ENCODE measurements at places on chromosomes 5 and 9.

- DNase-seq = no peak
These were observed 1.7 kb upstream of the AGTPBP1 start for GRCh38 chr9:85743275-85744128.

DNA sequence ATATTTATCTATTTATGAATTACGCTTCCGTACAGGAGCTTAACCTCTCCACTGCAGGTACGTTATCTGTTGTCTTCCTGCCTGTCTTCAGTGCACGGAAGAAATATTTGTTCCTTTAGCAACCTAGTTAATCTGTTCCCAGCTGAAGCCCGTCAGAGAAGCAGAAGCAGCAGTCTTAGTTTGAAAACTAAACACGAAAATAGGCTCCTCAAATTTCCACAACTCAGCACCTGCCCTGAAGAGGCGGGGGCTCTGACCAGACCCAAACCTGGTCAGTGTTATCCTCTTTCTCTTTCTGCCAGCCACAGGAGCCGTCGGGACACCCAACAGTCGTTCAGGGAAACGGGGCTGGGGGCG lies 462 bp downstream of the NUDCD2 start:
- DNase-seq = no peak

- no peak for DNase-seq
These were observed 62.8 kb downstream of the GABRB2 start for GRCh38 chr5:161483721-161484120.

DNA sequence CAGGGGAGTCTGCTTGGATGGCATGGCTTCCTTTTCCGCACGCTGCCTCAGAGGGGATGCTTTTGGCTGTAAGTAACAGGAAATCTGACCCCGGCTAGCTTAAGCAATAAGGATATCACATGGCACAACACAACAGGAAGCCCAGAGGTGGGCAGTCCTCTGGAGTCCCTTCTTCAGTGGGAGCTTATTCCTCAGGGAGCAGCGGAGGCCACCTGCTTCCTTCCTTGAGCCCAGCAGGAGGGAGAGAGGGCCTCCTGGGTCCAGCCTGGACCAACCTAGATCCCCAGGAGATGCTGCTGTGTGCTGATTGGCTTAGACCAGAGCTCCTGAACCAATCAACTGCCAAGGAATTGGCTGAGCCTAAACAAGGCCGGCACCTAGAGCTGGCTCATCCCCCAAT lies 66.3 kb downstream of the C9orf50 start:
- no peak for DNase-seq

DNA sequence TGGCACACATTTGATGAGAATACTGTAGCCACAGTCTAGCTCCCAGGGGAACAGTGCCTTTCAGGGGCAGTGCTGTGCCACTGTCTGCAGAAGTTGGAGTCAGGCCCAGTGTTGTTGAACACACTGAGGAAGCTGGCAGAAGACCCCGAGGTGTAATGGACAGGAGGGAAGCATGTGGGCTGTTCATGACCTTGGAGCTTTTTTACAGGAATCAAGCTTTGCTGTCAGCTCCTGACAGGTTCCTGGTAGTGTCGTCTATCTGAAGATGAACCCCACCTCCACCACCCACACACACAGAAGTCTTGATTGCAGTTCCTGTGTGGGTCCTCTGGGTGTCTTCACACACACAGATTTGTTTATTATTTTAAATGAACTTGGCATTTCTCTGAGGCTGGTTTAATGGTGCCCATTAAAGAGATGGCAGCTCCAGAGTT lies 40.3 kb upstream of the TNFAIP8 start:
- peak; percentile 25 for DNase-seq

DNA sequence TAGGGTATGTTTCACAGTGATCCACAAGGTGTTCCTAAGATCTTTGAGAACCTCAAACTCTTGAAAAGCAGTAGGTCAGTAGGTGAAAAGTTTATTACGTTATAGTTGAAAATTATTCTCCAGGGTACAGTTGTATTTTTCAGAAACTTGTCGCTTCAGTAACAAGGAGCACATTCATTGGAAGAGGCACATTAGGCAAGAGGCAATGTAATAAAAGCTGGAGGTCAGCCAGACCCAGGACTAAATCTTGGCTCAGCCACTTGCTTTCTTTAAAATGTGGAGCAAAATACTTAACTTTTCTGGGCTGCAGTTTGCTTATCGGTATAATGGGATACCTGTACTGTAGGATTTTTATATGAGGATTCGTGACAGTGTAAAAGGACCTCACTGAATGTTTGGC lies 45.6 kb downstream of the TLE4 start:
- no peak for DNase-seq

DNA sequence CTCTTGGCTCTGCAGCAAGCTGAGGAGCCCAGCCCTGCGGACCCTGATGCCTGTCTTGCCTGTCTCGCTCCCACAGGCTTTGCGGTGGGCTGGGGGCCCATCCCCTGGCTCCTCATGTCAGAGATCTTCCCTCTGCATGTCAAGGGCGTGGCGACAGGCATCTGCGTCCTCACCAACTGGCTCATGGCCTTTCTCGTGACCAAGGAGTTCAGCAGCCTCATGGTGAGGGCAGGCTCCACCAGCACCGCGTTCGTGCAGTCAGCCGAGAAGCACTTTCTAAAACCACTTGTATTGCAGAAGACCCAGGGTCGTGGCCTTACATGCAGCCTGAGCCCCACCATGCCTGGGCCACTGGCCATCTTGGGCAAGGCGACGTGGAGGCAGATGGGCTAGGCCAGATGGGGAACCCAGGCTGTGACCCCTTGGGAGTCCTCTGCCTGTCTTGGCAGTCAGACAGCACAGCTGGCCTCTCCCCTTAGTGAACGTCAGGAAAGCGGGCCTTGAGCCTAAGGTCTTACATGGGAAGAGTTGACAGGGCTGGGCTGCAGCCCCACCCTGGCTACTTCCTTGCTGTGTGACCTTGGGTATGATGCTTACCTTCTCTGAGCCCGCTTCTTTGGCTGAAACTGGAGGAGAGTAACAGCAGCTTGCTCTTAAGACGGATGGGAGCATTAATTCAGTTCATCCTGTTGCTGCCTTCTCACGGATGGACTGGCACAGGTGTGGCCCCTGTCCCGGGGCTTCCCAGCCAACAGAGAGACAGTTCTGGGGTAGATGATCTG lies 8.6 kb downstream of the SLC2A8 start:
- no peak for DNase-seq

DNA sequence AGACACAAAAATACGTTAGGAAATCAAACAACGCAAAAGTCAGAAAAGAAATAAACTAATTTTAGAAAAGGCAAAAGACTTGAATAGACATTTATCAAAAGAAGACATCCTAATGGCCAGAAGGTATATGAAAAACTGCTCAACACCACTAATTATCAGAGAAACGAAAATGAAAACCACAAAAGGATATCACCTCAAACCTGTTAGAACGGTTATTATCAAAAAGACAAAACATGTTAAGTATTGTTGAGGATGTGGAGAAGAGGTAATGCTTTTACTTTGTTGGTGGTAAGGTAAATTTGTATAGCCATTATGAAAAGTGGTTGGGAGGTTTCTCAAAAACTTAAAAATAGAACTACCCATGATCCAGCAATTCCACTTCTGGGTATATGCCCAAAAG lies 230.0 kb upstream of the RGMB start:
- no peak for DNase-seq

- DNase-seq = no peak
These were observed 157.5 kb upstream of the CCDC152 start for GRCh38 chr5:42599106-42599505.

DNA sequence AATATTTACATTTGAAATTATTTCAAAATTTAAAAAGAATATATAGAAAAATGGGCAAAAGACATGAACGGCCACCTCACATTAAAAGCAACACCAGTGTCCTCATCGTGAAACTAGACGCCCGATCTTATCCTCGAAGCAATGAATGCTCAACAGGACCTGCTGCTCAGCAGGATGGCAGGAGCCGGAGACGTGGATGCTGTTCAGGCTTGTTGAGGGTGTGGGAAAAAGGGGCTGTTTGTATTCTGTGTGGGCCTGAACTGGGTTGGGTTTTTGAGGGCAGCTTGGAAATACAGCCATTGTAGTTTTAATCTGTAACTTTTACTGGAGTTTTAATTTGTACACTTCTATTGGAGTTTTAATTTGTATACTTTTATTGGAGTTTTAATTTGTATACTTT lies 20.3 kb downstream of the EXOC3 start:
- DNase-seq = no peak

DNA sequence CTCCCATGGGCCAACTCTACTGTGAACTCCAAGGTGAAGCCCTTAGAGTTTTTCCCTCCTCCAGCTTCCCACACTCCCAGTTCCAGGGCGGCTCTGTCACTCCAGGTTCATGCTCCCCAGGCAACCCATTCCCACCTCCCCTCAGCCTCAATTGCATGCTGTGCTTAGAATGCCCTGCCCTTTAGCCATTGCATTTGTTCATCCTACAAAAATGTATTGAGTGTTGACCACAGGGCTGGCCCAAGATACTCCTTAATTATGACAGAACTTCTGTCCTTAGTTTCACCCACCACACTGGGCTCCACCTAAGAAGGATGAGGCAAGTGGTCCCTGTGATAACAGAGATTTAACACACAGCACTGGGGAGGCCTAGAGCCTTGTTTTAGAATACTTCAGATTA lies 236.1 kb downstream of the ADAMTSL1 start:
- DNase-seq = no peak

- no peak for DNase-seq
These were observed 56.7 kb upstream of the CLINT1 start for GRCh38 chr5:157915638-157916037.

- no peak for DNase-seq
These were observed 60.3 kb downstream of the CXXC5 start for GRCh38 chr5:139708434-139708861.

GRCh38 chr5:172724242-172725183 lies 46.5 kb downstream of the DUSP1 start:
- no peak for DNase-seq

GRCh38 chr5:124935065-124935464 lies 188.6 kb upstream of the ZNF608 start:
- no peak for DNase-seq

DNA sequence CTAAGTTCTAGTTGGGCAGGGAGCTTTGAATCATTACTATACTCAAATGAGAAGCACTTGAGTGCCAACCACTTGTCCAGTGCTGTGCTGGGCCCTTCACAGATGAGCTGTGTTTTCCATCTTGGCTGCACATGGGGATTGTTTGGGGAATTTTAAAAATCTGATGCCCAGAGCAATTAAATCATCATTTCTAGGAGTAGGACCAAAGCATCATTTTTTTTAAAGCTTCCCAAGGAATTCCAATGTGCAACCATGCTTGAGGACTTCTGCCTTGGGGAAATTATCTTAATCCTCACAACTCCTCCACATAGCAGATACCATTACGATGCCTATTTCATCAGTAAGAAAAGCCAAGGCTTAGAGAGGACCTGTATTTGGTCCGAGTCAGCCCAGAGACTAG lies 131.4 kb downstream of the TMEM174 start:
- no peak for DNase-seq

DNA sequence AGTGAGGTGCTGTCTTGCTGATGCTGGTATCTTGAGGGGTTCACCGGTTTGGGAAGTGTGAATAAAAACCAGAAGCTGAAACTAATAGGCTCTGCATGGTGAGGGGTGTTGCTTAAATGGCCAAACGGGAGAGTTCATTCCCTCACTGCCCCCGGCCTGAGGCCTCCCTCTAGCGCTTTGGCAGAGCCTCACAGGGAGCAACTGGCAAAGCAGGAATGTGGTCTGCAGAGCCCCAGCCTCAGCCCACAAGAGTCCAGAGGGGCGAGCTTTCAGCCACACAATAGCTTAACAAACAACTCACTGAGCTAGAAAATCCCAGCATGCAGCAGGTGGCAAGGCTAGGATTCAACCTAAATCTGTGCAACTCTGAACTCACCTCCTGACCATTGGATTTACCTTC lies 234.8 kb downstream of the MED10 start:
- DNase-seq = no peak

DNA sequence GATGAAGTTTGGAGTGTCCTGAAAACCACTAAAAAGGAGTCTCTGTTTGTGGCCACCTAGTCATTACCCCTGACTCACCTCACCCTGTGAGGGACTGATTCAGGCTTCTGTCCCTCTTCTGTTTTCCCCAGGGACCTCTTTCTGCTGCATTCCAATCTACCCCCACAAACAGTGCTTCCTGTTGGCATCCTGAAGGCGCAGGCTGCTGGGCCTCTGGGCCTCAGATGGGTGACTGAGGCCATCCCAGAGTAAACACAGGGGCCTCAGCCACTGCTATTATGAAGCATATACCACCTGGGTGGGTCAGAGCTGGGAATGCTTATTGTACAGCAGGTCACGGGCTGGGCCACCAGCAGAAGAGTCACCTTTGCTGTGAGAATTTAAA lies 20.0 kb downstream of the MORN5 start:
- DNase-seq = no peak

DNA sequence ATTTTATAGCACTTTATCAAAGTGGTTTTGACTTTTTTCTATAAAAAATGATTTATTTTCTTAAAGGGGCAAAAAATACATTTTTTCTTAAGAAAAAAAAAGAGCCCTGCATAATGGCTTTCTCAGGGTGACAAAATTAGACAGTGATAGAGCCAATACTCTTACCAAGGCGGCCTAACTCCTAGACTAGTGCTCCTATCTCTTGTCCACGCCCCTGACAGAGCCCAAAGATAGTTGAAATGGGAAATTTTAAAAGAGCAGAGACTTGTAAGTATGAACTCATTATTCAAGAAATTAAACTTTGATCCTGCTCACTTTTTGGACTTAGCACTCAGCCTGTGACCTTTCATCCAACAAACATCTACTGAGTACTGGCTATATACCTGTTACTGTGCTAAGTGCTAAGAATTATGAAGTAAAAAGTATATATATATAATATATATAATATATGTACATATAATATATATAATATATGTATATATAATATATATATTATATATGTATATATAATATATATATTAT lies 1.2 kb downstream of the INVS start:
- DNase-seq = no peak

GRCh38 chr9:87854580-87854955 lies 28.1 kb upstream of the SPATA31E1 start:
- no peak for DNase-seq

- DNase-seq = no peak
These were observed 184.8 kb downstream of the NR3C1 start for GRCh38 chr5:143218517-143219170.

DNA sequence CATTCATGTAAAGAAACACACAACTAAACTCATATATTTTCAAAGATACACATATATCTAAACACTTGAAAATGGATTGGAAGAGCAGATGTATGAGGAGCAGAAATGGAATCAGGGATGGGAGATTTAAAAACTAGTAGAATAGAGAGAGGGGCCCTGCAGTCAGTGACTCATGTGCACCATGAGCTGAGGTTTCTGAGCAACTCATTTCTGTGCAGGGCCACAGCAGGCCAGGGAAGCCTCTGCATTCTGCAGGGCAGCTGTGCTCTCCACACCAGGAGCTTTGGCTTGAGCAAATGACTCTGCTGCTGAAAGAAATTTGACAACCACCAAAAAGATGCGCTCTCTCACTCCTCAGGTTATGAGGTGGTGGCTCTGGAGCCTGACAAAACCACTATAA lies 27.1 kb downstream of the LHX6 start:
- no peak for DNase-seq

DNA sequence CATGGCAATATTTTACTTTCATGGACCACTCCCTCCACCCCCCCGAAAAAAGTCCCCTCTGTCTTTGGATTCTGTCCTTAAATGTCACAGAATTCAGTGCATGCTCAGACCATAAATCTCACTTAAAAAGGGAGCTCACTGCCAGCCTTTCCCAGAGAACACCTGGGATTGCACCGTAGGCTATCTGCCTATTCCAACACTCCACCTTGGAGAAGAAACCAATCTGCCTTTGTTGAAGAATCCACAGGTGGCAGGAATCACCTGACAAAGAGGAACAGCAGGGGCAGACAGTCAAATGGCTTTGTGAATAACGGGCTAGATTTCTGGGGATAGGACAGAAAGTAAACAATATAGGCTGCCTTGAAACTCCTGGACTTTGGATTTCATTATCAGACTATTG lies 306.7 kb upstream of the BRINP1 start:
- DNase-seq = no peak
